ENCODE measurements at places on chromosomes 2 and 18. TPM values are rescaled to one million over a fixed set of nuclear protein-coding genes. Genes with fewer than 3 reads are reported as not detected.

The RIOK3 gene
- 55.4 TPM for total RNA-seq

The CHRND gene
- not detected for total RNA-seq

The PIEZO2 gene
- total RNA-seq: not detected

The LYG2 gene
- not detected for total RNA-seq

The CPLX4 gene
- total RNA-seq: not detected

The POTEI gene
- not detected for total RNA-seq

The GPR75 gene
- total RNA-seq: 1.9 TPM

The CACNB4 gene
- 0.12 TPM for total RNA-seq

The RGPD3 gene
- not detected for total RNA-seq

The SDC1 gene
- total RNA-seq: 0.19 TPM

The NDC80 gene
- total RNA-seq: 92.3 TPM

The SLC38A11 gene
- not detected for total RNA-seq

The PRKAG3 gene
- not detected for total RNA-seq

The CRYGC gene
- not detected for total RNA-seq

GRCh38 chr2:160541745-160542144 lies 48.1 kb upstream of the RBMS1 start:
- peaks cover 2% of the 10 kb centered on the region for H3K27me3 ChIP-seq
- H3K36me3 ChIP-seq: no peaks in the 10 kb centered on the region
- no peak overlapping the region for H3K27ac ChIP-seq

DNA sequence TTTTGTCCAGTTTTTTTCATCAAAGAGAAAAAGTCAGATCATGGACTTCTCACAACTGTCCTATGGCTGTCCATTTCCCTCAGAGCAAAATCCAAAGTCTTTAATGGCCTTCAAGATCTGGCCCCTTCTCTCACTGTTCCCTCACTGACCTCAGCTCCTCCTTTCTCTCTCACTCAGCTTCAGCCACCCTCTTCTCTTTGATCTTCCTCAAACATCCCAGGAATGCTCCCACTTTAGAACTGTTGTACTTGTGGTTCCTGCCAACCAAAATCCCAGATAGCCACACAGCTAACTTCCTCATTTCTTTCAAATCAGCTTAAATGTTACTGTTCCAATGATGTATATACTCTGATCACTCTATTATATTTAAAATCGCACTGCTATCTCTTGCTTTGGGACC lies 82.9 kb downstream of the NUP35 start:
- no peaks in the 10 kb centered on the region for H3K27me3 ChIP-seq
- no peak overlapping the region for H3K4me3 ChIP-seq
- DNase-seq: no peak

DNA sequence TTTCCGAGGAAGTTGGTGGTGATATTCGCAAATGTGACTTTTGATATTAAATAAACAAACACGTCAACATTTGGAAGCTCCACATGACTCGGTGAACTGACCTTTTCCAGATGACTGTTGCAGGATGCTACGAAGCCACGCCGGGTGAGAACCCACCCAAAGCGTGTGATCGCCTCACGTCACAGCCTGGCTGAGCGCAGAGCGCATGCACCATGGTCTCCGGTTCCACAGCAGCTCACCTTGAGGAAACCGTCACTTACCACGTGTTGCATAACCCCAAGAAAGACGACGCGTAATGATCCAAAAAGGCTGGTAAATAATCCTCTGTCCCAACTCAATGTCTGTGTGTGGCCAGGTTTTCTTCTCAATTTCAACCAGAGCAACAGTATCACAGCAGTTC lies 64.5 kb upstream of the CTDP1 start:
- H3K4me1 ChIP-seq: no peaks in the 10 kb centered on the region
- peaks cover 2% of the 10 kb centered on the region for H3K36me3 ChIP-seq
- no peak for DNase-seq
- H3K4me3 ChIP-seq: no peak overlapping the region
- no peak overlapping the region for H3K27ac ChIP-seq

DNA sequence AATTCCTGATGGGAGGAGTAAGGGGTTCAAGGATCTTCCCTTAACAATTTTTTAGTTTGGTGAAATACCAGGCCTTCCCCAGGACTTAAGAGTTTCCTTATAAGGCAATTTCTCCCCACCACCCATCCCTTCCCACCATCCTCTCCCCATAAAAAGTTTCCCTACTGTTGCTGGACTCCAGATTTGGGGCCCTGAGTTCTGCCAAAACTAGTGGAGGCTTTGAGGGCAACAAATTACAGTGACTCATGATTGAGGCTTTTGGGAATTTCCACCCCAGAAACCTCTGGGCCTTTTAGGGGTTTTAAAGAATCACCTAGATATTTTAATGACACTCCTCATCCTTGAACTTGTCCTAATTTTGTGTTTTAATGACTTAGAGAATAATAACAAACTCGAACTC lies 14.3 kb upstream of the EN1 start:
- H3K27me3 ChIP-seq: peaks cover 56% of the 10 kb centered on the region
- no peak overlapping the region for H3K4me3 ChIP-seq
- H3K27ac ChIP-seq: no peak overlapping the region
- peaks cover 2% of the 10 kb centered on the region for H3K4me1 ChIP-seq

DNA sequence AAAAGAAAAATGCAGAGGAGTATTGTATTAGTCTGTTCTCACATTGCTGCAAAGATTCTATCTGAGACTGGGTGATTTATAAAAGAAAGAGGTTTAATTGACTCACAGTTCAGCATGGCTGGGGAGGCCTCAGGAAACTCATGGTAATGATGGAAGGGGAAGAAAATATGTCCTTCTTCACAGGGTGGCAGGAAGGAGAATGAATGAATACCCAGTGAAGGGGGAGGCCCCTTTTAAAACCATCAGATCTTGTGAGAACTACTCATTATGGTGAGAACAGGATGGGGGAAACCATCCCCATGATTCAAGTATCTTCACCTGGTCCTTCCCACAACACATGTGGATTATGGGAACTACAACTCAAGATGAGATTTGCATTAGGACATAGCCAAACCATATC lies 9.1 kb upstream of the PLCL1 start:
- DNase-seq: no peak
- H3K4me1 ChIP-seq: no peaks in the 10 kb centered on the region
- peaks cover 28% of the 10 kb centered on the region for H3K27me3 ChIP-seq
- H3K36me3 ChIP-seq: no peaks in the 10 kb centered on the region

GRCh38 chr2:133633881-133634409 lies 65.7 kb upstream of the NCKAP5 start:
- H3K36me3 ChIP-seq: no peaks in the 10 kb centered on the region
- DNase-seq: no peak
- H3K4me1 ChIP-seq: no peaks in the 10 kb centered on the region
- H3K27ac ChIP-seq: no peak overlapping the region
- H3K4me3 ChIP-seq: no peak overlapping the region
- no peaks in the 10 kb centered on the region for H3K27me3 ChIP-seq

- no peak overlapping the region for H3K4me3 ChIP-seq
- H3K36me3 ChIP-seq: peaks cover 29% of the 10 kb centered on the region
- H3K27ac ChIP-seq: no peak overlapping the region
- no peak for DNase-seq
- no peaks in the 10 kb centered on the region for H3K27me3 ChIP-seq
These were observed 32.7 kb downstream of the EIPR1 start for GRCh38 chr2:3344897-3345296.

GRCh38 chr2:200797242-200797770 lies 14.4 kb upstream of the BZW1 start:
- peaks cover 2% of the 10 kb centered on the region for H3K36me3 ChIP-seq

GRCh38 chr2:205025580-205026240 lies 480.4 kb downstream of the PARD3B start:
- peaks cover 36% of the 10 kb centered on the region for H3K4me1 ChIP-seq
- no peaks in the 10 kb centered on the region for H3K27me3 ChIP-seq
- H3K27ac ChIP-seq: no peak overlapping the region
- H3K36me3 ChIP-seq: peaks cover 3% of the 10 kb centered on the region
- no peak overlapping the region for H3K4me3 ChIP-seq
- DNase-seq: no peak

GRCh38 chr2:184272056-184272455 lies 326.3 kb upstream of the ZNF804A start:
- no peaks in the 10 kb centered on the region for H3K36me3 ChIP-seq
- no peaks in the 10 kb centered on the region for H3K4me1 ChIP-seq
- DNase-seq: no peak
- no peak overlapping the region for H3K27ac ChIP-seq
- no peaks in the 10 kb centered on the region for H3K27me3 ChIP-seq

GRCh38 chr2:105068387-105068786 lies 30.5 kb downstream of the MRPS9 start:
- H3K36me3 ChIP-seq: peaks cover 2% of the 10 kb centered on the region
- H3K27me3 ChIP-seq: no peaks in the 10 kb centered on the region
- no peak overlapping the region for H3K4me3 ChIP-seq
- H3K4me1 ChIP-seq: peaks cover 11% of the 10 kb centered on the region
- H3K27ac ChIP-seq: no peak overlapping the region
- DNase-seq: no peak

DNA sequence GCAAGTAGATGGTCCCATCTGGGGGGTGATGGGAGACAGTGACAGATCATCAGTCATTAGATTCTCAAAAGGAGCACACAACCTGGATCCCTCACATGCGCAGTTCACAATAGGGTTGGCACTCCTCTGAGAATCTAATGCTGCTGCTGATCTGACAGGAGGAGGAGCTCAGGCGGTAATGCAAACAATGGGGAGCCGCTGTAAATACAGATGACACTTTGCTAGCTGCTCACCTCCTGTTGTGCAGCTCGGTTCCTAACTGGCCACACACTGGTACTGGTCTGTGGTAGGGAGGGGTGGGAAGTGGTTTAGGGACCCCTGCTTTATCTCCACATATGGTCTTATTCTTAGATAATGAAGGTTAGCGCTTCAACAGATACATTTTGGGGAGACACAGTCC lies 506.6 kb downstream of the PLCL1 start:
- H3K27ac ChIP-seq: no peak overlapping the region
- DNase-seq: no peak
- peaks cover 47% of the 10 kb centered on the region for H3K27me3 ChIP-seq

DNA sequence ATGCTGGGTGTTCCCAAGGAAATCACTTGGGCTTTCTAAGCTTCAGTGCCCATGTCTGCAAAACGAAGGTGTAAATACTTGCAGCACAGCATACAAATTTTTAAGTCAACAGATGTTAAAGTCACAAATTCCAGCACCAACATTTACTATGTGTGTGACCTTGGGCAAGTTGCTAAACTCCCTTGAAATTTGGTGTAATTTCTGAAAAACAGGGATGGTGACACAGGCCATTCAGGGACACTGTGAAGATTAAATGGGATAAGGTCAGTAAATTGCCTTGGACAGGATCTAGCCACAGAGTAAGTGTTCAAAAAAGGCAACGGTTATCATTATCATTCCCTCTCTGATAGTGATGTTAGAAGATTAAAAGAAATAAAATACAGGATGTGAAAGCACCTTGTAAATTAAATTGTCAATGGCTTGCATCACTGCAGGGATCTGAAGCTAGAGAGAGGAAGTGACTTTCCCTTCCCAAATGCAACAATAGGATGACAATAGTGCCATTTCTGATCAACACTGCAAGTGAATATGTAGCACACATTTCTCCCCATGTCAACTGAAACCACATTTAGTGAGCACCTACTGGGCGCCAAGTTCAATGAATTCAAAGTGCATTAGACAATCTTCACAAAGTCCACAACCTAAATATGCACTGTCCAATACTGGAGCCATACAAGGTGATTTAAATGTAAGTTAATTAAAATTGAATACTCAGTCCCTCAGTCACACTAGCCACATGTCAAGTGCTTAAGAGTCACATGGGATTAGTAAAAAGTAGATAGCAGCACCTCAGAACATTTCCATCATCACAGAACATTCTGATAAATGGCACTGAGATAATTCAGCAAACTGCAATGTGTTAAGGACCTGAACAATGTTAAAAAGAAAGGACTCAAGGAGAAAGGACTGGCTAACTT lies 81.2 kb downstream of the STK39 start:
- H3K36me3 ChIP-seq: peaks cover 26% of the 10 kb centered on the region
- H3K4me1 ChIP-seq: peaks cover 27% of the 10 kb centered on the region
- no peak overlapping the region for H3K4me3 ChIP-seq

- no peaks in the 10 kb centered on the region for H3K4me1 ChIP-seq
- H3K36me3 ChIP-seq: no peaks in the 10 kb centered on the region
- no peaks in the 10 kb centered on the region for H3K27me3 ChIP-seq
- DNase-seq: no peak
- no peak overlapping the region for H3K4me3 ChIP-seq
These were observed 734.9 kb downstream of the EPHA4 start for GRCh38 chr2:220837226-220837625.

- H3K27me3 ChIP-seq: no peaks in the 10 kb centered on the region
- no peak overlapping the region for H3K27ac ChIP-seq
- no peak overlapping the region for H3K4me3 ChIP-seq
These were observed 103.5 kb downstream of the DNER start for GRCh38 chr2:229610872-229611271.

DNA sequence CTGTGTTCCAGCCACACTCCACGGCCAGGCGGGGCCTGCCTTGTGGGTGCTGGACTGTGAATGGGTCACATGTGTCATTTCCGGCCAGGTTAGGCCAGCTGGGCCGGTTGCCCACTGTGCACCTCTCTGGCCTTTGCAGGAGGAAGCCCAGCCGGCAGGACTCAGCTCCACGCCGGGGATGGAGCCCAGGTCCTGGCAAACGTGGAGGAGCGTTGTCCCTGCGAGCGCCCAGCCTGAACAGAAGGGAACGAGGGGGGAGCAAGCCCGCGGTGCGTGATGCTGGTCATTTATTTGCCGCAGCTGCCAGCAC lies 152.9 kb downstream of the PXDN start:
- H3K4me1 ChIP-seq: no peaks in the 10 kb centered on the region
- H3K36me3 ChIP-seq: no peaks in the 10 kb centered on the region
- peaks cover 3% of the 10 kb centered on the region for H3K27me3 ChIP-seq
- no peak for DNase-seq
- no peak overlapping the region for H3K4me3 ChIP-seq

DNA sequence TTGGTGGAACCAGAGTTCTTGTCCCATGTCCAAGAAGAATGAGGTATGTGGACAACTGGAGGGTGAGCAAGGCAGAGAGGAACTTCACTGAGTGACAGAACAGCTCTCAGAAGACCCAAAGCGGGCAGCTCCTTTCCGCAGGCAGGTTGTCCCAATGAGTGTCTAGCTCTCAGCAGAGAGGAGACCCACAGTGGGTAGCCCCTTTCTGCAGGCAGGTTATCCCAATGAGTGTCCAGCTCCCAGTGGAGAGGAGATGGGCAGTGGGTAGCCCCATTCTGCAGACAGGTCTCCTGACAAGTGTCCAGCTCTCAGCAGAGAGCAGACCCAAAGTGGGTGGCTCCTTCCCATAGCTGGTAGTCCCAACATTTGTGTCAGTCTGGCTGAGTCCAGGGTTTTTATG lies 69.6 kb downstream of the SRBD1 start:
- H3K4me3 ChIP-seq: no peak overlapping the region
- H3K4me1 ChIP-seq: peaks cover 2% of the 10 kb centered on the region
- no peak for DNase-seq

- no peak overlapping the region for H3K27ac ChIP-seq
- no peaks in the 10 kb centered on the region for H3K36me3 ChIP-seq
- H3K27me3 ChIP-seq: no peaks in the 10 kb centered on the region
- H3K4me1 ChIP-seq: no peaks in the 10 kb centered on the region
- no peak overlapping the region for H3K4me3 ChIP-seq
These were observed 1091.9 kb upstream of the FANCL start for GRCh38 chr2:59333007-59333406.

Measured in activated CD4-positive, alpha-beta T cell treated with anti-CD3 and anti-CD28 coated beads, Interleukin-2, amount 10 ng/mL, durations not matched to agents 7 days and 5 days (primary cell).